Adrenal gland (tissue), 19 donors: ENCODE measurements at places on chromosomes 6 and 20. TPM values are rescaled to one million over a fixed set of nuclear protein-coding genes. Genes with fewer than 3 reads are reported as not detected.

Gene GRM4
- not detected for polyA plus RNA-seq

Gene MUC22
- not detected for polyA plus RNA-seq

Gene PLTP
- polyA plus RNA-seq = 366 TPM

DNA sequence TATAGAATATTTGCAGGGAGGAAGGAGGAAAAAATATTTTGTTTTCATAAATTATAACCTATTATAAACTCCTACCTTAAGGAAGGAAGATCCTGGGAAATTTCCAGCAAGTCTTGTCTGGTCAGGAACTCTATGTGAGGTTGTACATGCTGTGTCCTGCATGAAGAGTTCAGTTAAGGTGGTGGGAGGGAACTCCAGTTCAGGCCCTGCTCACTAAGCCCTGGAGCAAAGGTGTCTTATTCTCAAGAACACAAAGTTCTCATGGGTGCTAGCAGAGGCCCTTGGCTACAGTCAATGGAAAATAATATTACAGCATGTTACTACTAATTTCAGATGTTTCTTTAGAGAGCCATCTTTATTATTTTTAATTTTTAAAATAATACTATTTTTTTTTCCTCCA is 3.8 kb upstream of the OGFRL1 start:
- H3K4me1 ChIP-seq = peaks cover 15% of the 10 kb centered on the region
- no peaks in the 10 kb centered on the region for H3K27me3 ChIP-seq
- H3K4me3 ChIP-seq = no peak overlapping the region

Gene GTSF1L
- polyA plus RNA-seq = not detected

DNA sequence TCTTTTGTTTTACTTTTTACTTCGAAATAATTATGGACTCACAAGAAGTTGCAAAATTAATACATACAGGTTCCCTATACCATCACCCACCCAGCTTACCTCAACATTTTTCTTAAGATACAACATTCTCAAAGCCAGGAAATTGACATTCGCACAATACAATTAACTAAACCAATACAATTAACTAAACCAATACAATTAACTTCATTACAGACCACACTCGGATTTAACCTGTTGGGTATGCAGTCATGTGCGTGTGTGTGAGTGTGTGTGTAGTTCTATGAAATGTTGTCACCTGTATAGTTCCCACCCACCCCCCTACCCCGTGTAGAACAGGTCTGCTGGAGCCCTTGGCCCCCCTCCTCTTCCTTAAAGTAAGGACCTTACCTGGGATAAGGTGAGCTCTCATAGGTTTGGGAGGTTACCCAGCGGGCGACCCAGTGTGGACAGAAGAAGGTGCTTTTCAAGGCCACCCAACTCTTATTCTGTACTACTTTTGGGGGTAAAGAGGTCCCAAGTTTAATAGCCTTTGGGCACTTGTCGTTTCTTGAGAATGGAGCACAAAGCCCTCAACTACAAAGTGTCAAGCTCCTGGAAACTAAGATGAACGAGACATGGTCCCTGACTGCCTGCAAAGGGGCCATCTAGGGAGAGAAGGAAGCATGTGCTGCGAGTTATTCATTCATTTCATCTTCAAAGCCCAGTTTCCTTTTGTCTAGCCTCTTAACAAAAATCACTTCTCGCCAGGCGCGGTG is 544 bp upstream of the STK38 start:
- H3K36me3 ChIP-seq = no peaks in the 10 kb centered on the region
- peak overlapping the region; percentile 82 for H3K27ac ChIP-seq
- no peak overlapping the region for H3K4me3 ChIP-seq

Gene UST
- 17.2 TPM for polyA plus RNA-seq

Gene TINAG
- not detected for polyA plus RNA-seq

- H3K36me3 ChIP-seq = no peaks in the 10 kb centered on the region
- no peak overlapping the region for H3K27ac ChIP-seq
- H3K4me3 ChIP-seq = no peak overlapping the region
- peaks cover 16% of the 10 kb centered on the region for H3K4me1 ChIP-seq
- DNase-seq = no peak
Measured at GRCh38 chr20:50543326-50543725, 33.1 kb downstream of the PTPN1 start.

GRCh38 chr6:157240960-157241311 is 82.4 kb downstream of the TMEM242 start:
- H3K27ac ChIP-seq = no peak overlapping the region
- DNase-seq = no peak
- peaks cover 25% of the 10 kb centered on the region for H3K4me1 ChIP-seq
- no peak overlapping the region for H3K4me3 ChIP-seq
- no peaks in the 10 kb centered on the region for H3K36me3 ChIP-seq

DNA sequence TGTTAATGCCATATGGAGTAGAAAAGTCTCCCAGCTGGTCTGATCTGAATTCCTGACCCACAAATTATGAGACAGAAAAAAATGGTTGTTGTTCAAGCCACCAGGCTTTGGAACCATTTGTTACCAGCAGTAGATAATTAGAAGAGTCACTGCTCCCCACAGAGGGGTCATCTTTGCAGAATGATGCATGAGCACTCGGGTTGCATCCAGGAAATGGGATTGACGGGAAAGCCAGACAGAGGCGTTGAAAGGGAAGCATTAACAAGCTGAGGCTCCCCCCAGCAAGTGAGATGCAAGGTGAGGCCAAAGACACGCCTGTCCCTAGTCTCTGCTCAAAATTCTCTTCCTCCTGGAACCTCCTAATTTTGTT is 182.5 kb downstream of the SYNDIG1 start:
- H3K36me3 ChIP-seq = no peaks in the 10 kb centered on the region
- DNase-seq = no peak
- H3K27me3 ChIP-seq = no peaks in the 10 kb centered on the region
- no peaks in the 10 kb centered on the region for H3K4me1 ChIP-seq
- no peak overlapping the region for H3K4me3 ChIP-seq

- peak overlapping the region; percentile 81 for H3K27ac ChIP-seq
- no peaks in the 10 kb centered on the region for H3K27me3 ChIP-seq
- peaks cover under 1% of the 10 kb centered on the region for H3K36me3 ChIP-seq
- H3K4me1 ChIP-seq = peaks cover 19% of the 10 kb centered on the region
- no peak overlapping the region for H3K4me3 ChIP-seq
Measured at GRCh38 chr6:43426928-43427405, 374 bp upstream of the ABCC10 start.

DNA sequence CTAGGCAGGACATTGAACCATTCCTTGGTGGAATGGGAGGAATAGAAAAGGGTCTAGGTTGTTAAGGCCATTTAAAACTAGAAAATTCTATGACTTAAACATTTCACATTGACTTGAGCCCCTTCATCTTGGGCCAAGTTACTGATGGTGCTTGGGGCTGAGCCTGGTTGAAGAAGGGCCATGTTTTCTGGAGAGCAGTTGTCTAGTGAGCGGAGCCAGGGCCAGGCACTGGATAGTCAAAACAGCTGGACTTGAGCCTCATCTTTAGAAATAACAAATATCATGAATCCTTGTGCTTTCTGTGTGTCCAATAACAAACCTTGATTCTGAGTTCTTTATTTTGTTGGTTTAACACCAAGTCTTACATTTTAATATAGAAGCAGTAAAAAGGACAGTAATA is 134.6 kb upstream of the TCF21 start:
- H3K36me3 ChIP-seq = no peaks in the 10 kb centered on the region
- no peak overlapping the region for H3K27ac ChIP-seq
- no peak overlapping the region for H3K4me3 ChIP-seq
- no peaks in the 10 kb centered on the region for H3K27me3 ChIP-seq
- no peaks in the 10 kb centered on the region for H3K4me1 ChIP-seq

GRCh38 chr6:141677598-141678211 is 455.0 kb upstream of the GJE1 start:
- no peak overlapping the region for H3K27ac ChIP-seq
- H3K27me3 ChIP-seq = no peaks in the 10 kb centered on the region
- H3K36me3 ChIP-seq = no peaks in the 10 kb centered on the region

DNA sequence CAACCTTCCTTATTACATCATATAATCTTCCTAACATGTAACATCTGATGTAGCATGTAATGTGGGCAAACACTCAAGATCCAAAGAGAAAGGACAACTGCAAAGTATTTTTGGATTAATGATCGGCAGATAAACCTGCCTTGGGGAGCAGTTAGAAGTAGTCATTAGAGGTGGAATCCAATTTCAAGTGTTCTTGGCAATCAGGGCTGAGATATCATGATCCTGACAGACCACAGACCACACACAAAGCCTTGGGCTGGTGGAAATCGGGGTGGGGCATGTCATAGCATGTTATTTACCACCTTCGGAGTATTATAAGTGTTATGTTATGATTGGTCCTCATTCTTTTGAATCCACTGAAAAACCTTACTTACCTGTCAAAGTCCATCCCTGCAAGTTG is 16.3 kb downstream of the NCOA5 start:
- H3K4me3 ChIP-seq = no peak overlapping the region
- H3K36me3 ChIP-seq = no peaks in the 10 kb centered on the region

GRCh38 chr6:15020119-15020770 is 225.6 kb upstream of the JARID2 start:
- no peak overlapping the region for H3K27ac ChIP-seq
- no peak overlapping the region for H3K4me3 ChIP-seq
- H3K4me1 ChIP-seq = peaks cover 6% of the 10 kb centered on the region
- no peak for DNase-seq
- no peaks in the 10 kb centered on the region for H3K36me3 ChIP-seq

GRCh38 chr20:59223182-59223601 is 59.6 kb downstream of the ZNF831 start:
- no peaks in the 10 kb centered on the region for H3K36me3 ChIP-seq
- peaks cover 26% of the 10 kb centered on the region for H3K27me3 ChIP-seq
- no peak overlapping the region for H3K27ac ChIP-seq
- H3K4me3 ChIP-seq = no peak overlapping the region

Gene SSTR4
- polyA plus RNA-seq = not detected

DNA sequence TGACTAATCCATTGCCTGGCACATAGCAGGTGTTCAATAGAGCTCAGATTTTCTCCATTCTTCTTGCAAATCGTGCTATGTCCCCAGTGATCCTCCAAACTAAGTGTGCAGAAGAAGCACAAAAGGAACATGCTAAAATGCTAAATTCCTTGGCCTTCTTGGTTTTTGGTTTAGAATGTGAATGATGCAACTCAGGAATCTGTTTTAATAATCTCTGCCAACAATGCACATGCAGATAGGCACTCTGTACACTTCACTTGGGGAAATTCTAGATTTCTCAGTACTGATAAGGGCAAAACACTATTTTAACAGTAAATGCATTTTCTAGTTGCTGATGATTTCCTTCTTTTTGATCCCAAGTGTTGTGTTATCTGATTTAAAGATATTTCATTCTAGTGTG is 35.2 kb downstream of the SLC22A1 start:
- DNase-seq = no peak
- no peak overlapping the region for H3K27ac ChIP-seq
- H3K4me3 ChIP-seq = no peak overlapping the region

DNA sequence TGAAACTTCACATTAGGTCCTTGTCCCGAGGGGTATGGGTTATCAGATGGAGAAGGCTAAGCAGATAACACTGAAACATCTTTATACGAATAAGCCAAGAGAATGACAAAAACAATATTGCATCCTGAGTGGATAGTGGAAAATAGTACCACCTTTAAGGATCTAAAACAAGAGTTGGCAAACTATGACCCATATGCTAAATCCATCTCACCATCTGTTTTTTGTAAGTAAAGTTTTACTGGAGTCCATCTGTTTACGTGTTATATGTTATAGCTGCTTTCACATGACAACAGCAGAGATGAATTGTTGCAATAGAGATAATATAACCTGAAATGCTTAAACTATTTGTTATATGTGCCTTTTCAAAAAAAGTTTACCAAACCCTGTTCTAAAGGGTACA is 76.1 kb upstream of the TRDN start:
- peaks cover 6% of the 10 kb centered on the region for H3K4me1 ChIP-seq
- H3K27me3 ChIP-seq = no peaks in the 10 kb centered on the region
- no peak overlapping the region for H3K4me3 ChIP-seq
- DNase-seq = no peak

GRCh38 chr6:134546962-134547645 is 229.2 kb upstream of the SGK1 start:
- no peaks in the 10 kb centered on the region for H3K4me1 ChIP-seq
- no peak for DNase-seq
- no peak overlapping the region for H3K4me3 ChIP-seq
- H3K36me3 ChIP-seq = no peaks in the 10 kb centered on the region

GRCh38 chr6:30913721-30914075 is 340 bp upstream of the VARS2 start:
- peak overlapping the region; percentile 94 for H3K27ac ChIP-seq
- H3K4me3 ChIP-seq = peak overlapping the region; percentile 21
- no peaks in the 10 kb centered on the region for H3K27me3 ChIP-seq
- no peaks in the 10 kb centered on the region for H3K36me3 ChIP-seq
- DNase-seq = no peak

- no peaks in the 10 kb centered on the region for H3K27me3 ChIP-seq
- no peak for DNase-seq
- peaks cover 7% of the 10 kb centered on the region for H3K36me3 ChIP-seq
- H3K4me1 ChIP-seq = peaks cover 34% of the 10 kb centered on the region
- H3K4me3 ChIP-seq = no peak overlapping the region
Measured at GRCh38 chr6:129494099-129494498, 215.9 kb downstream of the ARHGAP18 start.

DNA sequence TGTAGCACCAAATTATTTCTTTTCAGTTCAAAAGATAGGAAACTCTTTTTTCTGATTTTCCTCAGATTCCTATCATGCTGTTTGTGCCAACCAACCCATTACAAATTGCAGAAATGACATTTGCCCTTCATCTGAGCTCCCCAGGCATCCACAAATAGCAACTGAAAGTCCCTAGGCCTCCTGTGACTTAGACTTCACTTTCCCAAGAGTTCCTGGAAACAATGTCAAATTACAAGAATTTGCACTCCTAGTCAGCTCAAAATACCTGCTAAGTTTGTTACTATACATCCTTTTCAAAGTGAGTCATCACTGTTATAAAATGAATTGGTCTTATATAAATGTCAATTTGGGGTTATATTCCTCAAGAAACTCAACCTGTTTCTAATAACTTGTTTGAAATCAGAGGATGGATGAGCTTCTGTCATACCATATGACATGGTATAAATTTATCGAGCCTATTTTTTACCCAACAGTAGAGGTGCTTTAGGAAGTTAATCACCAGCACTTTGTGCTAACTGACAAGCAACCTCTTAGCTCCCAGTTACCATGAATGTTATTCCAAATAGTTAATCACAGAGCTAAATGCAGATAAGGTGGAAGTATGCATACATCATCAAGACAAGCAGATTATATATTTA is 256.5 kb downstream of the HACE1 start:
- no peak overlapping the region for H3K27ac ChIP-seq
- no peak for DNase-seq
- H3K27me3 ChIP-seq = no peaks in the 10 kb centered on the region
- H3K4me3 ChIP-seq = no peak overlapping the region

GRCh38 chr6:14031516-14031915 is 86.1 kb upstream of the CD83 start:
- no peak for DNase-seq
- no peaks in the 10 kb centered on the region for H3K4me1 ChIP-seq
- no peak overlapping the region for H3K4me3 ChIP-seq
- H3K27me3 ChIP-seq = no peaks in the 10 kb centered on the region

DNA sequence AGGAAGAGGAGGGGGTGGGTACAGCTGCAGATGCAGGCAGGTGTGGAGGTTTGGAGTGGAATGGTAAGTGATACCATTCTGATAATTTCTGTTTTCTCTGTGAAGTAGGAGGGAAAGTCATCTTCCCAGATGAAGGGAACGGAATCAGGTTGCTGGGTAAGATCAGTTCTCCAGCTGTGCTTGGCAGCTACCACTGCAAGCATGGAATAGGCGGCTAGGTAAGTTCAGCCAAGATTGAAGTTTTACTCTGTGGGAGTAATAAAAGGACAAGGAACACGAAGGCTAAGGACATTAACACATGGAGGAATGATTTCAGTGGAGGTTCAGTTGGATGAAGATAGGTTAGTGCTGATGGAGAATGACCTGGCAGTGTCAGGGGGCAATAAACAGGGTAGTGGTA is 128.3 kb downstream of the CARMIL1 start:
- H3K4me3 ChIP-seq = no peak overlapping the region
- H3K36me3 ChIP-seq = no peaks in the 10 kb centered on the region
- no peak for DNase-seq
- no peaks in the 10 kb centered on the region for H3K27me3 ChIP-seq
